ENCODE measurements at places on chromosomes 6 and 20.
A peak's percentile ranks its signal among the peaks of the same experiment; 100 is the strongest.

GRCh38 chr6:40802481-40802880, 215.3 kb upstream of the LRFN2 start:
- DNase-seq = no peak

GRCh38 chr6:41976794-41977484, 35.3 kb upstream of the CCND3 start:
- DNase-seq = no peak

- DNase-seq = no peak
These were observed 26.7 kb downstream of the TNXB start for GRCh38 chr6:32082478-32082877.

GRCh38 chr6:120646101-120646500, 688.2 kb downstream of the TBC1D32 start:
- DNase-seq = no peak

DNA sequence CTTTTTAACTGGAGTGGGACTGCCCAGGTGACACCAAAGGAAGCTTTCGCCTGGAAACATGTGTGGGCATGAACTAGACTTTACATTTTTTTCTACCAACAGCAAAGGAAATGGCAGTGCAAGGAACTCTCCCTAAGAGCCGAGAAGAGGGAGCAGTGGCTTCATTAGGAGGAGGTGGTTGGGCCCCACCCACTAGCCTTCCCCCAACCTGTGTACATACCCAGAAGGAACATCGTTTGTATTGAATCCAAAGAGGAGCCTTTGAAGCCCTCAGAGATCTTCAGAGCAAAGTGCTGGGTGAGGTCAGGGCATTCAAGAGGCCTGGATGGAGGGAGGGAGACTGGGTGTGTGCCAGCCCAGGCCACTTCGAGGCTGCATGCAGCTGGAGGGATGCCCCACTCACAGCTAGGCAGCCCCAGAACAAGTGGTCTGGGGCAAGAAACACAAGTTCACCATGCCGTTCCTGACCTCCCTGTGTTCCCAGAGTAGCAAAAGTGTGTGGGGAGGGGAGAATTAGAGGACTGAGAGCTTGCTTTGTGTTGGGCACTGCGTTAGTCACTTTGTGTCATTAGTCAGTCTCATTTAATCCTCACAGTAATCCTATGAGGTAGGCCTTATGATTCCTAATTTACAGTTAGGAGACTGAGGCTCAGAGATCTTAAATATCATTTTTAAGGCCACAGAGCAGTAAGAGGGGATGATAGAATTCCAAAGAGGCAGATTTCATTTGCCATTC, 191.6 kb upstream of the SUPT3H start:
- no peak for DNase-seq

GRCh38 chr6:112203577-112204349, 50.6 kb downstream of the LAMA4 start:
- no peak for DNase-seq

DNA sequence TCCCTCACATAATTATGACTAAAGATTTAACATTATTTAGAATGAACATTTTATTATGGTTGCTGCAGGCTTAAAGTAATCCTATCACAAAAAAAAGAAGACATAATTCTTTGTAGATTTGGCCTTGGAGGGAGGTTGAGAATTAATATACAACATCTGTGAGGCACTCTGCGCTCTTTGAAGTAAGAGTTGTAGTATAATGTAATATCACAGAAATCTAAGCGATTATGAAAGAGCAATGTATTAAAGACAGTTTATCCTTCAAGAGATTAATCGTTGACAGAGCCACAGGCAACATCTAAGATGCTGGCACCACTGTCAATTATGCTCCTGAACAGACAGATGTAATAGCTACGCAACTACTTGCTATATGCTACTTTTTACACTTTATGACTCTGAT, 946.8 kb downstream of the GRIK2 start:
- DNase-seq = no peak

DNA sequence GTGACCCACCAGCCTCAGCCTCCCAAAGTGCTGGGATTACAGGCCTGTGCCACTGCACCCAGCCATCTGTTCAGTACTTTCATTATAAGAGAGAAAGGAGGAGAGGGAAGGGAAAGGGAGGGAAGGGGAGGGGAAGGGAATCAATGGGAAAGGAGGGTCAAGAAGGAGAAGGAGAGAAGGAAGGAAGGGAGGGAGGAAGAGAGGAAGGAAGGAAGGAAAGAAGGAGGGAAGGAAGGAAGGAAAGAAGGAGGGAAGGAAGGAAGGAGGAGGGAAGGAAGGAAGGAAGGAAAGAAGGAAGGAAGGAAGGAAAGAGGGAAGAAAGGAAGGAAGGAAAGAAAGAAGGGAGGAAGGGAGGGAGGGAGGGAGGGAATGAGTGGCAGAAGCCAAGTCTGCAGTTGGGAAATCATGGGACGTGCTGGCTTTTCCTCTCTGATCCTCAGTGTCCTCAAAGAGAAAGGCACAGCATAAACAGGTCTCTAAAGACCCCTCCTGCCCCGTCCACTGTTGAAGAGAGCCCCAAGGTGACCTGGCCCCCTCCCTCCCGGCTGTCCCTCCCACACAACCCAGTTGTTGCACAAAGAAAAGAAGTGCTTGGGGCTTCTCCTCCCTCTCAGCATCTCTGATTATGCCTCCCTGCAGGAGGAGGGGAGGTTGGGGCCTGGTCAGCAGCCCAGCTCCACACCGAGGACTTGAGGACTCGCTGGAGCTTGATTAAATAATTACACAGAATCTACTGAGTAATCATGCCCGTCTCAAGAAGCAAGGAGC, 69.1 kb upstream of the TOP1 start:
- DNase-seq = no peak

GRCh38 chr20:33624399-33624798, 37.7 kb upstream of the C20orf144 start:
- no peak for DNase-seq

- no peak for DNase-seq
These were observed 97.9 kb downstream of the HUS1B start for GRCh38 chr6:558959-559358.

DNA sequence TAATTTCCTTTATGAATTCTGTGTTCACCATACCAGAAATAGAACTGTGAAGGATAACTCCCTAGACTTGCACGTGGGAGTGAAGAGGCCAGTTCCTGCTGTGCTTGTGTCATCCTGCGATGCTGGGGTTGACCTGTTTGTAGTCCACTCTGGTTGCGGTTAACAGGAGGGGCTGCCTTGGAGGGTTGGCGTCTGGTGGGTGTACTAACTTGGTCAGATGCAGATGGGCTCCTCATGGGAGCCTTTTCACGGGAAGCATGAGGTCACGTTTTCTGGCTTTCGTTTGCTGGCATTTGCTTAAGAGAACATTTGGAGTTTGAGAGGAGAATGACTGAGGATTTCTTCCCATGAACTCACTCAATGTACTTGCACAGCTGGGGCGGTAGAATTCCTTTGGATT, 41.2 kb downstream of the IGF2R start:
- no peak for DNase-seq

- DNase-seq = no peak
These were observed 63.0 kb downstream of the JPH2 start for GRCh38 chr20:44123874-44124535.

- DNase-seq = no peak
These were observed 175.9 kb downstream of the PLCB4 start for GRCh38 chr20:9244811-9245210.

GRCh38 chr6:108771421-108771820, 76.8 kb upstream of the ARMC2 start:
- no peak for DNase-seq

GRCh38 chr6:109298605-109299264, 83.5 kb downstream of the CD164 start:
- no peak for DNase-seq

DNA sequence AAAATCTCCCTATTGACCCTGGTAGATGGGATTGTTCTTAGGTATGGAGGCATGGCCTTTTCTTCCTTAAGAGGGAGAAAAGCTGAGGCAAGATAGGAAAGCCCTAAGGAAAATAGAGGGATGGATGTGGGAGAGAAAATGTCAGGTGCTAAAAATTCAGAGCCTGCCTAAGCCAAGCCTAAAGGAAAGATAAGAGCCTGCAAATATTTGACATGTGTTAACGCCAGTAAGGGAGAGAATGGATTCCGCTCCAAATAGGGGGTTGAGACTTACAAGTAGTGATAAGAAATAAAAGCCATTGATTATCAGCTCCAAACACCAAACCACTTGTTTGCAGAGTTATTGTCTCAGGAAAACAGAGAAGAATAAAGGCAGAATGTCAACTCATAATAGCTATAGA, 533.6 kb downstream of the PTPRT start:
- DNase-seq = no peak

DNA sequence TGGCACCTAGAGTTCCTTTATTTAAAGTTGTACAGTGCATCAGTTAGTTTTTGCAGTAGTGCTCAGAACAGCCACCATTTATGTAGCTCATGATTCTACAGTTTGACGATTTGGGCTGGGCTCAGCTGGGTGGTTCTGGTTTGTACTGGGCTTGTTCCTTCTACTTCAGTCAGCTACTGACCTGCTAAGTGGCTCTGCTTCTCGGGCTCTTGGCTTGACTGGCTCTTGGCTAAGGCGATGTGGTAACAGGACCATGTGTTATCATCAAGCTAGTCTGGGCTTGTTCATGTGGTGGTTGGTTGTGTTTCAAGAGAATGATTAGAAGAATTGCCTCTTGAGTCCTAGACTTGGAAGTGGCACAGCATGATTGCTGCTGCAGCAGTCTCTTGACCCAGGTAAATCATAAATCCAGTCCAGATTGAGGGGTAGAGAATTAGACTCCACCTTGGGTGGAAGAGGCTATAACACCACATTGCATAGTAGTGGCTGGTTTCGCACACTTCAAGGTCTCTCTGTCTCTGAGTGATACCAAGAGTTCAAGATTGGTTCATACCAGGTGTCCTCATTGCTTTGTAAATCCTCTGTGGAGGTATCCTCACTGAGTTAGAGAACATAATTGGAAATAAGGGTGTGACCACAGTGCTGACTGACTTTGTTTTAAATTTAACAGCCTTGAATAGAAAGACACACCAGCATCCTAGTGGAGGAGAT, 253.0 kb downstream of the ARID1B start:
- no peak for DNase-seq

DNA sequence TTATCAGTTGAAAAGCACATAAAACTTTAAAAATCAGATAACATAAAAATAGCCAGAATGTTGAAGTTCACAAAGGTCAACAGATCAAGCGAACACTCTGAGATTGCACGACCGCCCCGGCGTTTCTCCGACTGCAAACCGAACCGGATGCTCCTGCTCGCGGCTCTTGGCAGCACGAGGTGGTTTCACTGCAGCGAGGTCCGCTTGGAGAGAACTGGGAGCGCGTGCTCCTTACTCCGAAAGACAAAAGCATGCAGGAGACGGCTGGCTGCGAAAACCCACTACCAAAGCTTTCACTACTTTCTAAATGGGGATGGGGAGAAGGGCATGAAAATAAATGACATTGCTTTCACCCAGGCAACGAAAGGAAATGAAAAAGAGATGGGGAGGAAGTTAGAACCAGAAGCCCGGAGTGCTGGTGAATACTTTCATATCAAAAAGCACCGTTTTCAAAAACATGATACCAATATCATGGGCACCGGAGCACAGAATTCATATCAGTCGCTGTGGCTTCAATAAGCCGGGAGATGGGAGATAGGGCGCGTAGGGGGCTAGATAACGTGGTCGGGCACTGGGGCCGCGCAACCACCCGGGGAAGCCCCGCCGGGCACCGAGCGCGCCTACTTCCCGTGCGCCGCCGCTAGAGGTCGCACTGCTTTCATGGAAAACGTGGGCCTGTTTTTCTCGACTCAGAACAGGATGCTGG, 8.3 kb upstream of the ANKRD60 start:
- peak; percentile 88 for DNase-seq

DNA sequence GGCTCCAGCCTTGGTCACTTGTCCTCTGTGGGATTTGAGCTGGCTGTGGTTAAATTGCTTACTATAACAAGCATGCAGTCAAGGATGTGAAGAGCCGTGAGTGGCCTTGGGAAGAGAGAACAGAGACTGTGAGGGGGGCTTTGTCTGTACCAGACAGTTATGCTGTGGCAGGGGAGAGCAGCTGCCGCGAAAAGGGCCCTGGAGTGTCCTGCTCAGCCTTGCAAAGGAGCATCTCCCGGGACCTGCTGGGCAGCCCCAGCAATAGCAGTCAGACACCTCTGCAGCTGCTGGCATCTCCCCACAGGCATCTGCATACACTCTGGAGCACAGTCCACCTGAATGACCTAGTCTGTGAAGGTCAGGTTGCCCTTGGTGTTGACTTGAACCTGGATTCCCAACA, 6.3 kb downstream of the EBF4 start:
- no peak for DNase-seq

- no peak for DNase-seq
These were observed 32.5 kb upstream of the SMLR1 start for GRCh38 chr6:130794738-130795137.

DNA sequence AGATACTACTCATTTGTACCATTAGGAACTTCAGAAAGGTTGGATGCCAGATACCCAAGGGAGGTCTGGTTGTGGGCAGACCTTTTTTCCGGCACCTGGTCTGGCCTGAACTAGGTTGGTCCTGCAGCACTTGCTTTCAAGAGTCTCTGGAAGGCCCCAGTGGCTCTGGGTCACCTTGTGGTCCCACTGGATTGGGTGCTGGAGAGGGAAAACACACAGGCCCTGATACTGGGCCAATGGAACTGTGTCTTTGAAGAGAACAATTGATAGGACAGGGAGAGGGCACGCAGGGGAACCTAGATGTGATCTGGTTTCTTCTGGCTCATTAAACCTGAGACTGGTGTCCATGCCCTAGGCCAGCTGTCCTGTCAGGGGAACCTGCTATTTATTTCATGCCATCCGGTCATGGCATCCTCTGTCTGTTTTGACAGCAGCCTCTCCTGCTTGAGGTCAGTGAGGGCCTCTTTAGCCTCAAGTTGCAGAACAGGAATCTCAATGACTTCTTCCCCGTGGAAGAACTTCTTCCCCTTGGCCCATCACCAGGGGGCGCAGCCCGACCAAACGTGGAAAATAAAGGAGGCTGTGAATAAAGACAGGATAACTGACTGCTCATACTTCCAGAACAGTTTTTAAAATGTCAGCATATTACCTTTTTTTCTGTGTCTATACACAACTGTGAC, 25.0 kb downstream of the TAF8 start:
- DNase-seq = peak; percentile 65

DNA sequence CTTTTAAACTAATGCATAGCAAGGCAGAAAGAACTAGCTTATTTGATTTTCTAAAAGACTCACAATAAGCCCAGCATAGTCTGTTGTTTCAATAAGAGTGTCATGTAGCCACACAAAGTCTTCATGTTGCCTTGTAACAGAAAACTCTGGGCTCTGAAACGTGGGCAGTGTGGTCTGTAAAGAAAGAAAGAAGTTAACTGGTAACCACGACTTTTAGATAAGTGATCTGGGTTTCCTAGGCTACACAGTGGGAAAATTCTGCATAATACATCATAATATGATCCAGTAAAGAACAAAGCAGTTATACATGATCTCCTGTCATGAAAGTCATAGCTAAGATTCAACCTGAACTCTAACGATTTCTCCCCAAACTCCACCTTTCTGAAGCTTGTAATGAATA, 13.3 kb downstream of the SNX5 start:
- DNase-seq = no peak

All from activated naive CD8-positive, alpha-beta T cell treated with anti-CD3 and anti-CD28 coated beads, Interleukin-2, amount 10 ng/mL, durations not matched to agents 7 days and 5 days (primary cell).